Foreskin keratinocyte (primary cell): ENCODE measurements at places on chromosomes 7 and 10. TPM values are rescaled to one million over a fixed set of nuclear protein-coding genes. Genes with fewer than 3 reads are reported as not detected.

DNA sequence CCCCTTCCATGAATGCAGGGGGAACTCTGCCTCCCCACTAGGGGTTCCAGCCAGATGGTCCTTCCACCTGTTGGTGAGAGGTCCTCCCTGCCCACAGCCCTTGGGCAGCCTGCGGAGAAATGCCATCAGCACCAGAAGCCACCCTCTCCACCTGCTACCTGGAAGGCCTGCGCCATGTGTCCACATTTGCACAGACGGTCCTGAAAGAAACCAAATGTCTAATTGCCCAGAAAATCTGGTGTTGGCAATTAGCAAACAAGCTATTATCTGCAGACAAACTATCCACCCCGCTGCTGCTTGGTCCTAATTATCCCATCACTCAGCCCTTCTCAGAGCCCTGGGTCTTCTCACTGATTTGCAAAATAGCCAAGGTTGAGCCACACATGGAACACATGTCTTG is 32.3 kb downstream of the HSPA12A start:
- DNase-seq, result no peak

DNA sequence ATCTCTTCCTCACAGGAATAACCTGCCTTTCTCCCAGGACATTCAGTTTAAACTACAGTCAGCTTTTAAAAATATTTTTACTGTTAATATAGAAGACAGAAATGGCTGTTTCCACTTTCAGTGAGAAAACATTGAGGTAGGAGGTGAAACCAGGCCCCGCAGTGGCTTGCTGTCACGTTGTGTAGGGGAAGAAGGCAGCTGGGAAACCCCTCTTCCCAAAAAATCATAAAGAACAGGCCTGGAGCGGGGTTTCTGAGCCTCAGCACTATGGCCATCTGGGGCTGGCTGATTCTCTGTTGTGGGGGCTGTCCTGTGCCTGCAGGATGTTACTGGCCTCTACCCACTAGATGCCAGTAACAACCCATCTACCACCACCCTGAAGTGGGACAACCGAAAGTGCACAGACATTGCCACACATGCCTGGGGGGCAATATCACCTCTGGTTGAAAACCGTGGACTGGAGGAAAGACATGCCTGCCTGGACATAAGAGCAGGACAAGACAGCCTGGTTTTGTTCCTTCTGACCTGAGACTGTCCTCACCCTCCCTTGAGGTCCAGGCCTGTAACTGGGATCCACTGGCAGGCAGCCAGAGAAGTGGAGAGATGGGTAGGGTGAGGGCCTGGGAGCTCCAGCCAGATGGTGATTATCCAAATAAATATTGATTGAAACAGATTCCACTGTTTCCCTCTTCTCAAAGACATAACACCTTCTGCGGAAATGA is 43.9 kb downstream of the KCNH2 start:
- DNase-seq, result no peak

DNA sequence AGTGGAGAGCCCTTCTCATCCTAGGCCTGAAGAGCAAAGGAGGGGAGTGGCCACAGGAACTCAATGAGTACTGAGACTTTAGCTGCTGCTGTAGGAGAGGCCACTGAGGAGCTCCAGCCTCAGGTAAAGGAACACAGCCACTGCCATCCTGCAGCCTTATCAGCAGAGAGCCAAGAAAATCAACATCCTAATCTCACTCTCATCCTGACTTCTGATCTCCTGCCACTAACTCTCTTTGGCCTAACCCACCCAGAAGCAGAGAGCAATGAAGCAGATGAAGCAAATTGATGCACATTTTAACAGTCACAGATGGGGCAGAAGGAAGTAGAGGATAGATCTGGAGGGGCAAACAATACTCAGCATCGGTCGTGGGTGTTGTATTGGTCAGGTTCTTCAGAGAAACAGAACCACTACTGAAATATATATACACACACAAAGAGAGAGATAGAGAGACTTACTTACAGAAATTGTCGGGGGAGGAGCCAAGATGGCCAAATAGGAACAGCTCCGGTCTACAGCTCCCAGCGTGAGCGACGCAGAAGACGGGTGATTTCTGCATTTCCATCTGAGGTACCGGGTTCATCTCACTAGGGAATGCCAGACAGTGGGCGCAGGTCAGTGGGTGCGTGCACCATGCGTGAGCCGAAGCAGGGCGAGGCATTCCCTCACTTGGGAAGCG is 297.6 kb downstream of the MTERF1 start:
- no peak for DNase-seq

GRCh38 chr10:9561821-9562505 is 1455.7 kb upstream of the CELF2 start:
- peak; percentile 62 for DNase-seq

Gene HOXA4
- total RNA-seq, result 0.82 and 1.6 TPM in 2 replicates

Gene RINT1
- 14.8 and 16.1 TPM in 2 replicates for total RNA-seq
